ENCODE measurements at places on chromosomes 3 and 15.

DNA sequence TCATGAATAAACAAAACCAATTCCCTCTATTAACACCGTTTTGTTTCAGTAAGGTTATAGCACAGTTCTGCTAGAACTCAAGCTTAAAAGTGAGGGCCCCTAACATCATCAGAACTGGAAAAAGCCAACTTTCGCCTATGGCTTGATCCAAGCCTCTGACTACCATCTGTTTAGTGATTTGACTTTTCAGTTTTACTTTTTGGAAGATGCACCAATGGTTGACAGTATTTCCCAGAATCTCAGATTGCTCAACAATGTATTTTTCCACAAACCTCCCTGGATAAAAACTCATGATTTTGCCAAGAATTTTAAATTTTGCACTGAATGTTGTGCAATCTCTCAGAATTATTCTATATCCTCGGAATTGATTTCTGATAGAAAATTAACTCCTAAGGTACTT, 190.7 kb downstream of the LSAMP start:
- DNase-seq: no peak

DNA sequence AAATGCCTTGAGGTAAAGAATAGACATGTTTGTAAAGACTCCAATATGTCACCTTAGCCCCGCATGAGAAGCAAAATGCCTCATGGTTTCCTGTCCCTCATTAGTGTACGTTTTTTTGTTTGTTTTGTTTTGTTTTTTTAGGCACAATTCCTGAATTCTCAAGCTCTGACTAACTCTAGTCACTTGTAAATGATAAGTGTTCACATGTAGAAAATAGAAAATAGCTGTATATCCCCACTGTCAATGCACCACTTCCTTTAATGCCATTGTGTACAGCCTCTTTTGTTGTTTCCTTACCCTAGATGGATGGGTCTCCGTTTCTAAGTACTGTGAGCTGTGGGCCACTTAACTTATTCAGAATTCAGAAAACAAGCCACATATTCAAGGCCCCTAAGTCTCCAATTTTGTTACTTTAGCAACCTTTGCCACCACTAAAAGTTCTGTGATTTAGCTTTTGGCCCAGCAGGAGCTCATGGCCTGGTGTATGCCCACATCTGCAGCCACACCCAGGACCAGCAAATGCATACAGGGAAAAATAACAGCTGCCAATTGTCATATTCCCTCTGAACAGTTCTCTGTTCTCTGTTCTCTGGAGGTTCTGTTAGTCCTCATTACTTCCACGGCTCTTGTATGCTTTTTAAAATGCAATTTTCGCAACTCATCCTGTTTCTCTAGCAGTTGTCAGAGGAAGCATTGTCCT, 655.5 kb downstream of the GBE1 start:
- no peak for DNase-seq

- DNase-seq: no peak
These were observed 556.1 kb downstream of the FGF12 start for GRCh38 chr3:192171213-192171612.

DNA sequence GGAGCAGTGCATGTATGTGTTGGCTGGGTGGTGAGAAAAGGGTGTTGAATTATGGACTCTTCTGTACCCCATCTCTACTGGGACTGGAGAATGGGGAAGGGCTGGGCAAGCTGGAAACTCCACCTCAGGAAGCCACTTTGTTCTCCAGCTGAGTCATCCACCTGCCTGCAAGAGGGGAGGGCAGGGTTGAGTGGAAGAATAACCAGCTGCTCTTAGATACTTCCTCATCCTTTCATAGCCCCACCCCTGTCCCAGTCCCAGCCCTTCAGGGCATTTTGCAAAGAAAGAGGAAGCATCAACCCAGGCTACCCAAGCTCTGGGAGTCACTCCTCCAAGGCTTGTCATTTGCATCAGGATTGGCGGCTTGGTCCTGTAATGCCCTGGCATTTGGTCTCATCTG, 33.1 kb downstream of the RAB11A start:
- no peak for DNase-seq

DNA sequence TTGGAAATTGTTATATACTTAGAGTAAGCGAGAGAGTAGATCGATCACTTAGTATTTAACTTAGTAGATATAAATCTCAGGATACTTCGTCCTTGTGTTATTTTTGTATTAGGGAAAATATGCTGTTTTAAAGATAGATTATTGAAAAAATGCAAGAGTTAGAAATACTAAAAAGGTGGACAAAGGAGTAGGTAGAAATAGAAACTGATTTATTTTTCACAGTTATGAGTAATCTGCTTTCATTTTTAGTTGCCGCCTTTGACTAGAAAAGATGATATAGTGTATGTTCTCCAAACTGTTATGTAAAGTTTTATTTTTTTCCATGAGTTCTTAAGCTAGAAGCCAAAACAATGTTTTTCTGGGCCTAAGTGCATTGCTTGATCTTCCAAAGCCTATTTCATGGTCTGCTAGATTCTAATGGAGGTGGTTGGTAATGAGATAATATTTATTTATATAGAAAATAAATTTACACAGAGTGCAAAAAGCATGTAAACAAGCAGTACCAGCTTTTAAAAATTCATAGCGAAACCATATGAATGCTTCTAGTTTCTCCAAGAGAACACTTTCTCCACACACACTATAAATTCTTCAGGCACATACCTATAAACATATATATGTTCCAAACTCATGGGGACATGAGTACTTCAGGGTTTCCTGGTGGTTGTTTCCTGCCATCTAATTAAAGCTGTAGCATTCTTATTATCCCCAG, 61.1 kb downstream of the DIPK2A start:
- DNase-seq: no peak

DNA sequence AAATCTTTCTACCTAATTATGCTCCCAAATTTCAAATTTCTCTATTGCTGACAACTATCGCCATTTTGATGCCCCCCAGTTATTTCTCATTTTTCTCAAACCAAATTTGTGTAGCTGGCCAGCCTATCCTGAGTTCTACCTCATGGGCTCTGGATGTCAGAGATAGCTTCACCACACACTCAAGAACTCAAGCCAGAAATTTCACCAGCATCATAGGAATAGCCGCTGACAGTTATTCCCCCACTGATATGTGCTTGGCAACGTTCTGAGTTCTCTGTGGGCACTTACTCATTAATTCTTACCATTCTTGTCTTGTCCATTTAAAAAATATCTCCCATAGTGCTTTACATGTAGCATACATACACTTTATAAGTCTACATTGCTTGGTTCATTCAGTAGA, 264.7 kb downstream of the FHIT start:
- DNase-seq: no peak

DNA sequence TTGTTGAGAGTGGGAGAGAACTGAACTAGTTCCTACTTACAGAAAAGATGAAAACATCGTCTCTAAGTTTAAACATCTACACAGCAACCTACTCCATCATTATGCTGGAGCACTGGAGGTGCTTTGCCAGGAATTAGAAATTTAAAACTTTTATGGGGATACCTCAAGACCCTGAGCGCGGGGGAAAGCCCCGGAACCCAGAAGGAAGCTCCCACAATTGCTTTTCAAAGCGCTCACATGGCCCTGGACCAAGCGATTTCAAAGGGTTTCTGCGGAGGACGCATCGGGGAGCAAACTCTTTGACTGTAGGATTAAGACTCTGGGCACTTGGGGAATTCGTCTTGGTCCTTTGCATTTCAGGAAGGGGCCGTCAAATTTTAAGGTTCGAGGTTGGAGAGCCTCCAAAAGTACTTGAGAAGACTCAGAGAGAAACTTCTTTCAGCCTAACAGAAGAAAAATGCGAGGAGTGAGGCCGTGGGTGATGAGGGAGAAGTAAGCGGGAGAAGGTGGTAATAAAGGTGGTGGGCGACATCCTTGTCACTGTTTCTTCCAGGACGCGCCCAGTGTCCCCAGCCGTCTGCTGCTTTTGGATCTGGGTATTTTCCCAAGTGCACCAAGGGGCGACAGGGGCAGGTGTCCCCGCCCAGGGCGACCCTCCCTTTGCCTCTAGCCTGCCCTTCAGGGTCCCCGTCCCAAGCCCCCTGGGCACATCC, 591 bp downstream of the PROK2 start:
- DNase-seq: no peak

DNA sequence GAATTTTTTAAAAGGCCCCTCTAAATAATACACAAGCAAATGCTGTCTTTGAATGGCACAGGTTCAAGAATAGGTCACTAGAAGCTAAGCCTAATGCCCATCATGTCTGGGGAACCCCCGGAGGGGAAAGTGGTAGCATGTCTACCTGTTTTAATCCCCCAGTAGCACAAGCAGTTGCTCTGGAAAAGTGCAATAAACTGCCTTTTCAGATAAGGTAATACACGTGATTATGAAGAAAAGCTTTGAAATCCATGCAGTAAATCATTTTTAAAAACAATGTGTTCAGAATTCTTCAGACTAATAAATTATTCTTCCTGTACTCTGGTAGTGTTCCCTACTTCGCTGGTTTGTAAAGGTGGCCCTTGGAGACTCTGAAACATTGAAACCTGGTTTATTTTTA, 922.2 kb downstream of the ROBO1 start:
- DNase-seq: no peak

DNA sequence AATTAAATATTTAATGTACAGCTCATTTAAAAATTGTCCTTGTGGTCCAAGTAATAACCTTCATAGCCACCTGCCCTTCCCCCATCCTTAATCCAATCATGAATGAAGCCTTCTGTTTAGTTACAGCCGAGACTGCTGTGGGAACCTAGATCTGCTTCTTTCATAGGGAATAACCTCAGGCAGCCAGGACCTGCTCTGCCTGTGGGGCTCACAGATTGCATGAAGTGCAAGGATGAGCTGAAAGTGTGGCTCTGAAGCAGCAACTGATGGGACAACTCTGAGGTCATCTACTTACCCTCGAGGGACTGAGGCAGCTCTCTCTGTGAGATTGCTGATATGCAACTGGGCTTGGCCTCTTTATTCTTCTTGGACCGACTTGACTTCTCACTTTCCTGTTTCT, 169.8 kb downstream of the POTEB3 start:
- DNase-seq: no peak

- DNase-seq: no peak
These were observed 24.4 kb downstream of the ONECUT1 start for GRCh38 chr15:52765785-52766184.

DNA sequence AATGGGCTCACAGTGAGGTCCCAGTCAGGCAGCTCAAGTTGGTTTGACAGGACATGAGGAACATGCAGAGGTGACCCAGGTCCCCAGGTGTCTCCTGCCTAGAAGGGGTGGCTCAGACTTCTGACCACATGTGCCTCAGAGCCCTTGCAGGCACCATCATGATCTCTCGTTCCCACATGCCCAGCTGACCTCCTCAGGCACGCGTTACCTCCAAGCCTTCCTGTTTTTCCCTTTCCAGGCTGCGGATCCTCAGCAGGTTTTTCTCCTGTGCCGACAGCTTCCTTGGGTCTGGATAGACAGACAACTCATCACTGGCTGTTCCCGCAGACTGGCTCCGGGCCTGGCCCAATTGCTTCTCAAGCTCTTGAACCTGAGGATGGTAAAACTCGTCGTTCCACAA, 30.4 kb downstream of the CCDC13 start:
- no peak for DNase-seq

DNA sequence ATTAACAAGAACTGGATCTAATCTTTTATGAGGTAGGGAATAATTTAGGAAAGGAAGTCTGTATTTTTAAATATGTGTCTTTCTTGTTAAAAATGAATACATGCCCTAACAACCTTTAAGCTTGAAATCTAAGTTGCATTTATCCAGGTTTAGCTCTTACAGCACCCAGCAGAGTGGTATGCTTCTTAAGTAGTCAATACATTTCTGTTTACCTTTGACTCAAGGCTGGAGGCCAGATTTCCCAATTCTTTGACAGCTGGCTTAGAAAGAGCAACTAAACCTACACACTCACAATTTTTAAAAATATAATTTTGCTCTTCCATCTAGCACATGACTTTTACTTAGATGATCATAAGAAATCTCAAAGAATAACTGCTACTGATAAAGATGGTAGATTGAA, 148.9 kb downstream of the DPH6 start:
- DNase-seq: no peak

Measured in cortex of kidney (tissue), 1 donor.